Activated CD4-positive, alpha-beta T cell treated with anti-CD3 and anti-CD28 coated beads, Interleukin-2, amount 50 U/mL, for 24 hours (primary cell): ENCODE measurements at places on chromosomes 2 and 18.
A peak's percentile ranks its signal among the peaks of the same experiment; 100 is the strongest.

DNA sequence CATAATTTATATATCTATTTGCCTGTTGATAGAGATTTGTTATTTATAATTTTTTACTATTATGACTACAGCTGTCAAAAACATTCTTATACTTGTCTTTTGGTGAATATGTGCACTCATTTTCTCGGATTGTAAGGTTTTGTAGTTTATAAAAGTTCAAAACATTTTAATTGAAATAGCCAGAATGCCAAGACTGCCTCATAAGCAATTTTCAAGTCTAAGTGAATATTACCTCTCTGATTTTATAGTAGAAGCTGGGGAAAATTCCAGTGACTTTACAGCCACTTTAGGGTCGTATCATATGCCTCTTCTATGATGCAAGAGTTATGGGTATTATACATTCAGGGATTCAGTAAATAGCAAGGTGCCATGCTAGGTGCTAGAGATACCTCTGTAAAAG lies 21.0 kb downstream of the ZC3H6 start:
- no peak for DNase-seq

DNA sequence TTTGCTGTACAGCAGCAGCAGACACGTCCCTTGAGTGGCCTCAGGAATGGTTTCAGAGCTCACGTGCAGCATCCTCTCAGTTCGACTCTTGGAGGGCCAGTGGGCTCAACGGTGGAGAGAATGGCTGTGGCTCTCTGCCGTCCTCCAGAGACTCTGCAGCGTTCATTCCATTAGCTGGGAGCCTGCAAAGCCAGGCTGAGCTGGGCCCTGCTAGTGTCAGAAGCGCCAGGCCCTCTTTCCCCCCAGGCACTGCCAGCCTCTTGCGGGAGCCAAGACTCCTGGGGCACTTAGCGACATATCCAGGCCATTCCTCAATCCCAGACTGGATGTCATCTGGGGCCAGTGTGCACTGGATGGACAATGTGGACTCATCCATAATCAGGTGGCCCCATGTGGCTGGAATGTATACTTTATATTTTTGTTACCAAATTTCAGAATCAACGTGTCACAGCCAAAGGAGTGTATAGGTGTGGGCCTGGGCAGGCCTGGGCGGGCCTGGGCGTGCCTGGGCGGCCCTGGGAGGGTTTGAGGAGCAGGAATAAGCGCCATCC lies 125.1 kb upstream of the EPAS1 start:
- DNase-seq: no peak

DNA sequence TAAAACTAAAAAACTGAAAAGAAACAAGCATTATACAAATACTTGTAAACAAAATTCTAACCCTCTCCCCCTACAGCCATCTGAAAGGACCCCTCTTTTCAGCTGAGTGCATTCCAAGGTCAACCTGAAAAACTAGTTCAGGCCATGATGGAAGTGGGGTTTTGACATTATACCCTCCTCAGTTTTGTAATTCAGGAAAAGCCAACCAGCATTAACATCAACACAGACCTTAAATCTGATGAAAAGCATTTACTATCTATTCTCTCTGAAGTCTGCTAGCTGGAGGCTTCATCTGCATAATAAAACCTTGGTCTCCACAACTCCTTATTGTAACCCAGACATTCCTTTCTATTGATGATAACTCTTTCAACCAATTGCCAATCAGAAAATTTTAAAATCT lies 302.2 kb downstream of the CNTNAP5 start:
- DNase-seq: no peak

DNA sequence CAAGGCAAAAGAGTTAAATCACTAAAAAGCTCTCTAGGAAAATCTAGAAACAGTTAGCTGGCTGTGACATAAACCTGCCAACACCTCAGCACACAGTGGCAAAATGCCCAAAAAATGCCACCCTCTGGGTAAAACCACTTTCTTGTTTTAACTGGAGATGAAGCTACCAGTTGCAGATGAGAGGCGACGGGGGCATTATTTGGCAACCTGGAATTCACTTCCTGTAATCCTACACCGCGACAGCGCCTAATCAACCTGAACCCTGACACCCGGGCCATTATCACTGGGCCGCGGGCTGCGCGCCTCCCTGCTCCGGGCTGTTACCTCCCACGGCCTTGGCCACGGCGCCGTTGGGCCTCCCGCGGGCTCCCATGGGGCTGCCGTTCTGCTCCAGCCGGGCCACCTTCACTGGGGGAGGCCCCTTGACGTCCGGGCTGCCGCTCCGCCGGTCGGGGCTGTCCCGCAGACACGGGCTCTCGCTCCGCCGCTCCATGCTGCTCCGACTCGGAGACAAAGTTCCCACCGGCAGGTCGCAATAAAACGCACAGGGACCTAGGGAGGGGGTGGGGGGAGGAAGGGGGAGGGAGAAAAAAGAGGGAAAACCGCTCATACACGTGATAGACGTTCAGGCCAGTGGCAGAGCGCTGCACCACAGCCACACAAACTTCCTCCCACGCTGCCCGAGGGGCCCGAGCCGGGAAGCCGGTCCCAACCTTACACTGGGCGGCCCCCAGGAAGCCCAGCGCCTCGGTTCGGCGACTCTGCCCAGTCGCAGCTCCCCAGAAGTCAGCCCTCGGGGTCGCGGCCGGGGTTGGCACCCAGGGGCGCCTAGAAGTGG lies 2.0 kb downstream of the SATB2 start:
- no peak for DNase-seq

GRCh38 chr2:149648282-149649030 lies 60.9 kb upstream of the MMADHC start:
- no peak for DNase-seq

GRCh38 chr2:2932189-2932588 lies 445.4 kb downstream of the EIPR1 start:
- DNase-seq: no peak

GRCh38 chr2:239720361-239721360 lies 304.5 kb downstream of the NDUFA10 start:
- no peak for DNase-seq

DNA sequence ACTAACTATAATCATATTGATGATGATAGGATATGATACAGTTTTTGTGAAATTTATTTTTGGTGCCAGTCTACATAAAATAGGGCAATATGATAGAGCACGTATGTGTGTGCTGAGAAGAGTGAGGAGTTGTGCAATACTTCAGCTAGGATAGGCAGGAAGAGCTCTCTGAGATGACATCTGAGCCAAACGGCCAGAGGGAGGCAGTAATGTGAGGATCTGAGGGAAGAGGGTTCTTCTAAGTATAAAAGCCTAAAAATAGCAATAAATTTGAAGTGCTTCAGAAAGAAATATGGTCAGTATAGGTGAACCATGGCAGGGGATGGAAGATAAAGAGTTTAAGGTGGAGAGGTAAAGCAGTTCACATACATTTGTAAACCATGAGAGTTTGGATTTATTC lies 102.5 kb downstream of the OLA1 start:
- DNase-seq: no peak

- no peak for DNase-seq
Observed at GRCh38 chr18:12744103-12744502, 41.3 kb downstream of the PSMG2 start.

GRCh38 chr2:25286025-25286400 lies 55.7 kb downstream of the DNMT3A start:
- peak; percentile 58 for DNase-seq

- no peak for DNase-seq
Observed at GRCh38 chr2:183243758-183244157, 119.5 kb downstream of the NUP35 start.

- DNase-seq: no peak
Observed at GRCh38 chr18:79739440-79739778, 58.3 kb upstream of the KCNG2 start.

GRCh38 chr2:106517329-106517728 lies 30.2 kb downstream of the CD8B2 start:
- DNase-seq: no peak

GRCh38 chr2:108364676-108365297 lies 13.0 kb upstream of the SULT1C4 start:
- no peak for DNase-seq

DNA sequence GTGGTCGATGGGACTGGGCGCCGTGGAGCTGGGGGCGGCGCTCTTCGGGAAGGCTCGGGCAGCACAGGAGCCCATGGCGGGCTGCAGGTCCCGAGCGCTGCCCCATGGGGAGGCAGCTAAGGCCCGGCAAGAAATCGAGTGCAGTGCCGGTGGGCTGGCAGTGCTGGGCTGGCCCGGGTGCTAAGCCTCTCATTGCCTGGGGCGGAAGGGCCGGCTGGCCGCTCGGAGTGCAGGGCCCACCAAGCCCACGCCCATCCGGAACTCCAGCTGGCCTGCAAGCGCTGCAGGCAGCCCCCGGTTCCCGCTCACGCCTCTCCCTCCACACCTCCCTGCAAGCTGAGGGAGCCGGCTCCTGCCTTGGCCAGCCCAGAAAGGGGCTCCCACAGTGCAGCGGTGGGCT lies 748.4 kb upstream of the NRXN1 start:
- DNase-seq: no peak

GRCh38 chr2:211061612-211062296 lies 505.4 kb downstream of the CPS1 start:
- DNase-seq: no peak

- DNase-seq: no peak
Observed at GRCh38 chr2:164779383-164780057, 62.1 kb downstream of the COBLL1 start.
